ENCODE measurements at places on chromosomes 4 and X.

DNA sequence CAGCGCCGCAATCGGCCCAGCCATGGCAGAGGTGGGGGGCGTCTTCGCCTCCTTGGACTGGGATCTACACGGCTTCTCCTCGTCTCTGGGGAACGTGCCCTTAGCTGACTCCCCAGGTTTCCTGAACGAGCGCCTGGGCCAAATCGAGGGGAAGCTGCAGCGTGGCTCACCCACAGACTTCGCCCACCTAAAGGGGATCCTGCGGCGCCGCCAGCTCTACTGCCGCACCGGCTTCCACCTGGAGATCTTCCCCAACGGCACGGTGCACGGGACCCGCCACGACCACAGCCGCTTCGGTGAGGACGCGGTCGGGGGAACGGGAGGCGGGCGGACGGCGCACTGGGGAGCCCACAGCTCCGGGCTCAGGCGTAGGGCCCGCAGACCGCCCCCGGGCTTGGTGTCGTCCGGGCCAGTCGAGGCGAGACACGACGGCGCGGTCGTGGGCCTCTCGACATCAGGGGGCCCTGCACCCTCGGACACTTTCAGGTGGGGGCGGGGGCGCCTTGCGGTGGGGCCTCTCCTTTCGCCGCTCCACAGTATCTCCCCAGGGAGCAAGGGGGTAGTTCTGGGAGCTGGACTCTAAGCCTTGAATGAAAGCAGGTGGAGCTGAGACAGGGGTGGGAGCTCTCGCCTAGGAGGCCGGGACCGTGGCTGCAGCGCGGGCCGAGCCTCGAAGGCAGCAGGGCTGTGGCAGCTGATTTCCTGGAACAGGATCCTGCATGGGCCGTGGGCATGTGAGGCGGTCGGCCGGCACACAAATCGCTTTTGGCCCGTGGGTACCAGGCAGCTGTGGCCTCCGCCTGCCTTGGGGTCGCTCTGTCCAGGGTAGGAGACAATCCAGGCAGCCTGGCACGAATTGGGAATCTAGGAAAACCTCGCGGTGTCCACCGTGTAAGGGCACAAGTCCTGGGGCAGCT lies 722 bp downstream of the FGF16 start:
- DNase-seq = no peak

- peak; percentile 28 for DNase-seq
Measured at GRCh38 chrX:101550362-101550750, at the start of gene ARMCX1. Gene ARMCX1 (plus strand): TSS chrX:101550547. CDS start chrX:101552931, 2,384 bp downstream.

DNA sequence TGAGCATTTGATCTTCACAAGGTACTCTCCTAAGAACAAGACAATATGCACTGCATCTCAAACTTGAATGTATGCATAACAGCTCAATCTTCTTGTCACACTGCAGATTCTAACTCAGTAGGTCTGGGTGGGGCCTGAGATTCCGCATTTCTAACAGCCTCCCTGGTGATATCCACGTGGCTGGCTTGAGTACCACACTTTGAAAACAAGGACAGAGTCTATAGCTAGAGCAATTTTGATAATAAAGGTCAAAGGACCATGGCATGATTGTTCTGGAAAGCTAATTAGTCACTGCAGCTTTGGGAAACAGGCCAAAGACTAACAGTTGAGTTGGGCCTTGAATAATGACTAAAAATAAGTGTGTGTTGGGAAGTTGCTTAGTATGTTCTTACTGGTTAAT lies 213.3 kb downstream of the GBA3 start:
- no peak for DNase-seq

DNA sequence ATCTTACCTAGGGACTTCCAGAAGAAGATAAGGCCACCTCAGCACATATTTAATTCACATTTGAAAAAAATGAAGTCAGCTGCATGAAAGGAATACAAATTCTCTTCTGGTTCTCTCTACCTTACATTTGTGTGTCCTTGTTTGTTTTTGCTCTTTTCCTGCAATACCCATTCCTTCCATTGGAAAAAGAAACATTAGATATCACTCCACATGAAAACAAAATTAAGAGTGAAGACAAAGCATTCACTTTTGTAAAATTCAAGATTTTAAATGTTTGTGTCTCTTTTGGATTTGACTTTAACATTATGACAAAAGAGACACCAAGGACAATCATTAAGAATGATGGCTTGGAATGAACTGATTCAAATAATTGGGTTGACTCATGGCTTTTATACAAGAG lies 1351.8 kb downstream of the FSTL5 start:
- no peak for DNase-seq

DNA sequence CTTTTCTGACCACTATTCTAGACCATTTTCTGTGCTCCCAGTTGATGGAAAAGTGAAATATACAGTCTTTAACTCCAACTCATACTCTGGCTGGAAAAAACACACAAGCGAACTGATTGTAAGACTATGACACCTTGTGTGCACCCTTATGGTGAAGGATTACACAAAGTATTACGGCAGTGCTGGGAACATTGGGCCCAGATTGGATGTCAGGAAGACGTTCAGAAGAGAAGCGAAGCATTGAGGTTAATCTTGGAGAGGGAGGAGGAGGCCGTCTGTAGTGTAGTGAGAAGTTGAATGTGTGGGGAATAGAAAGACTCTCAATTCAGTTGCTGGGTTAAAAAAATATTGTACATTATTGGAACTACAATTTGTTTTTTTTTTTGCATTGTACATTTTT lies 50.0 kb downstream of the GRIA2 start:
- DNase-seq = no peak

GRCh38 chr4:65416891-65417290 lies 253.4 kb downstream of the EPHA5 start:
- no peak for DNase-seq

DNA sequence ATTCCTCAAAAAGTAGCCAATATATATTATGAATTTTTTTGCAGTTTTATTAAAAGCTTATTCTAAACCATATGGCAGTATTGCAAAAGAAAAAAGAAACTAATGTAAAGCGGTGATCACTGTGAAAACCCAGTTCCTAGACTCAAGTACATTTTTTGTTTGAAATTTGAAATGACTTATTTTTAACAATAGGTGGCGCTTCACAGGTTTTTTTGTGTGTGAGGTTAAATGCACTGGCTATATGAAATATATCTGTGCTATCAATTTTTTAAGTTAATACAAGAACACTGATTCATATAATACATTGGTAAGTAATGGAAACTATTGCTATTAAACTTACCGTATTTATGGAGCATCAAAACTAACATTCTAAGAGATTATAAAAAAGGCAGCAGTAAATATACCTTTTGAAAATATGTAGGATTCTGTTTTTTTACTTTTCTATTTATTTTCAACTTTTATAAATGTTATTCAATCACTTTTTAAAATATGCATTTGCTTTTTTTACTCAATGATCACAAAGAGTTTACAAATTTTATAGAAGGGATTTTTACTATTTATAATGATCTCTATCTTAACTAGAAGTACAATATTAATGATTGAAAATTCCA lies 5.6 kb upstream of the SPRY1 start:
- DNase-seq = no peak

DNA sequence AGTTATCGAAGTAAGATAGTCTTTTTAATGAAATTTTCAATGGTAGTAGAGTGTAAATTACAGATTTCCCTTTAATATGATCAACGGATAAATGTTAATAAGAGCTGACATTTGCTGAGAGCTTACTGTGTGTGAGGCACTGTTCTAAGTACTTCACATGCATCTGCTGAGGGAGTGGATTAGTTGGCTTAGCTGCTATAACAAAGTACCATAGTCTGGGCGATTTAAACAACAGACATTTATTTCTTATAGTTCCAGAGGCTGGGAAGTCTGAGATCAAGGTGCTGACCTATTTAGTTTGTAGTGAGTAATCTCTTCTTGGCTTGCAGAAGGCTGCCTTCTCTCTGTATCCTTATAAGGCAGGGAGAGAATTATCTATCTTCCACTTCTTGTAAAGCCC lies 174.3 kb downstream of the CEP135 start:
- no peak for DNase-seq

DNA sequence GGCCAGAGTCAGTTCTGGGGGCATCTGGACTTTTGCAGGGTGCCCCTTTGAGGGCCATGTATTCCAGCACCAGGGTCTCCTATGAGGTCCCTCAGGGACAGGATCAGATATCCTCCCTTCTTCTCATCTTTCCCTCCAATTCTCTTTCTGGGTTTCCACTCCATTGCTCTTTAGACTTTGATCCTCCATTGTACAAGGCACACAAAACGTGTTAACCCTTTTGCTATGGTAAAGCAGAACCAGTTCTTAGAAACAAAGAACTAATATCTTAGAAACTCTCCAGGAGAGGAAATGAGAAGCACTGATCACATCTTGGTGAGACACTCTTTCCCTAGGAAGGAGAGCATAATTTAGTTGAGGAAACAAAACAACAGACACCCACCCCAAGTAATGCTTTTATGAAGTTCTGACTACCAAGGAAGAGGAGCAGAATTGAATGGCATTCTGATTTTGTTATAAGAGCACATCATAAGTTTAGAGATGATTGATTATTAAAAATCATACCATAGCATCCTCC lies 200.7 kb upstream of the NPY2R start:
- DNase-seq = no peak

DNA sequence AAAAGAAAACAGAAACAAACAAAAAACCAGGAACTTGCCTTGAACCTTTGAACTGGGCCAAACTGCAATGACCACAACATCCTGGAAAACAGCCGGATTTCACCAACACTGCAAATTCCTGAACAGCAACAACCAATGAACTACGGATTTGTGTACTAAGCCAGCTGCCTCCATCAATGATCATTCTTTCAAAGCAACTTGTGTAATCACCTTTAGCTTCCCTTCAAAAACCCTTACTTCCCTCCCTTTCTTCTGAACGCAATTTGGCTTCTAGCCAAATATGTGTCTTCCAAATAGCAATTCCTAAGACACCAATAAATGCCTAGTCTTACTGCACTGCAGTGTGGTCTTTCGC lies 98.5 kb upstream of the FAM47C start:
- no peak for DNase-seq

DNA sequence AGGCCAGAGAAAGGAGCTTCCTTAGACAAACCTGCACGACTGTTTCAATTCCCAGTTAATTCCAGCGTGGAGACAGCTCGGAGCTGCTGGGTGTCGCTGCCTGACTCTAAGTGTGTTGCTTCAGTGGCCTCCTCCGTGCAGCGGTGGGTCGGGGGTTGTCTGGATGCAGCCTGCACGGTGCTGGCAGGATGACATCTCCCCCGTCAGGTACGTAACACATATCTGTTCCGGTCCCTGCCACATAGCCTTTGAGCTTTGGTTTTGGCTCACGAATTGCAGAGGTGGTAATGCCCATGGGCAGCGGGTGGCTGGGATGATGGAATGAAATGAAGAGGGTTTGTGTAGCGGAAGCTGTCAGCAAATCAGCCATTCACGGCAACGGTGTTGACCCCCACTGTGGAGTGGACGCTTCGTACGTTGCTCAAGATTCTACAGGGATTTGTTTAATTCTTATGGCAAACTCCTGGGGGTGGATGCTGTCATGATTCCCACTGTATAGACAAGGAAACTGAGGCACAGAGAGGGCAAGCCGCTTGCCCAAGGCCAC lies 33.7 kb upstream of the HMX1 start:
- DNase-seq = no peak

GRCh38 chr4:89539374-89539773 lies 231.8 kb upstream of the GPRIN3 start:
- no peak for DNase-seq

- no peak for DNase-seq
Measured at GRCh38 chr4:76564123-76564915, 129.3 kb downstream of the SHROOM3 start.

DNA sequence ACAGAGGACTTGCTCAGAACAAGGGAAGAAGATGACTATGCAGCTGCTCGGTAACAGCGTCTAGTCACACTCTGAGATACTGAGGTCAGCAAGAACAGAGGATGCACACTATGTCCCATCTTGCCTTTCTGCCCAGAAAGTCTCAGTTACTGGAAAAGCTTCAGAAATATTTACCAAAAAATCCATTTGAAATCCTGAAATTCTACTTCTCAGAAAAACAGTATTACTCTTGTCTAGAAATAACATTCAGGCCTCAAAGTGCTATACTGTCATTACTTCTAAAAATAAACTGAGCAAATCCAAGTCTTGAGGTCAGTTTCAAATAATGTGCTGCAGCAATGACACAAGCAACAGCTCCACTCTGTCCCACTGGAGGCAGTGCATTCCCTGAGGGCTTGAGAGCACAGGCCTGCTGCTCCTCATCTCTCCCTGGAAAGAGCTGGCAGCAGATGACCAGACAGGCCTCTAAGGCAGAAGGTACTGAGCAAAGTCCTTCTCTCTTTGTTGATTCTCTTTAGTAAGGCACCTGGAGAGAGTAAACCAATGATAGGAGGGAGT lies 76.9 kb downstream of the CAMK2D start:
- DNase-seq = no peak

GRCh38 chrX:69197690-69198089 lies 32.4 kb upstream of the PJA1 start:
- DNase-seq = no peak

DNA sequence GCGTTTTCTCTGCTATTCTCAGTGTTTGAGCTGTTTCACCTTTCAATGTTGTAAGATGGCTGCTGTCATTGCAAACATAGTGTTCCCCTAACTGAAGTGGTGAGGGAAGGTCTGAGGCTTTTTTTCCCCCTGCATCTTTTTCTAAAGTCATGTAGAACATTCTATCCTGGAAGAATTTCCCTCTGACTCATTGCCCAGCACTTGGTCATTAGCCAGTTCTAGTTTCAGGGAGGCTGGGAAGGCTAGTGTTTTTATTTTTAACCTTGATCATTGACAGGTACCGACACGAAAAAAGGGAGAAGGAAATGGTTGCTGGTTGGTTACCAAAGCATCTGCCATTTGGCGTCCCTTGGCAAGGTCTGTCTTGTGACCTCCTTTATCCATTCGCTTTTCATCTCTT lies 6.6 kb downstream of the LANCL3 start:
- no peak for DNase-seq

- no peak for DNase-seq
Measured at GRCh38 chrX:15663439-15663838, 1.2 kb downstream of the CLTRN start.

DNA sequence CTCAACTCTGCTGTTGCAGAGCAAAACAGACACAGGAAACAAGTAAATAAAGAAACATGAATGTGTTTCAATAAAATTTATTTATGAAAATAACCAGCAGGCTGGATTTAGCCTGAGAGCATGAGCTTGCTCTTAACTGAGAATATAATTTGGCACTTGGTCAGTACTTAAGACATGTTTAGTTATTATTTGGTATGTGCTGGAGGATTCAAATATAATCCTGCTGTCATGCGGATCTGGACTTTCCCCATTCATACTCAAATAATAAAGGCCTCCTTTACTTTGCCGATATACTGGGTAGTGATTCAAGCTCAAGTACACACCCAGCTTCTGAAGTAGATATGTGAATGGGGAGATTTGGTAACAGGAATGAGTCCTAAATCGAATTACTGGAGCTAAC lies 465.5 kb upstream of the HS3ST1 start:
- DNase-seq = no peak

DNA sequence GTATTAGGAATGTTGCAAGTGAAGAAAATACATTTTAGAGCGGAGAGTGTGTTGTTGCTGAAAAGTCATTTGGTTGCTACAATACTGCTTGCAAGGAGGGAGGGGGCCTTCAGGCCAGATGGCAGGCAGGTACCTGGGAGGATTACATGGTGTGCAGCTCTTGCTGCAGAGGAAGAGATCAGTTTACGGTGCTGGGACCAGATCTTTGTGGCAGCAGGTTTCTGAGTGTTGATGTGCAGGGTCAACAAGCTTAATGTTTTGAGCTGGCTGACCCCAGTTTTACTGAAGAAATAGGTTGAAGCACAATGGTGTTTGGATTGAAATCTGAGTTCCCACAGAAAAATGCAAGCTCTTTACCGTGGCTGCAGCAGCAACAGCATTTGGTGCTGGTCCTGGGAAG lies 96.4 kb upstream of the DDIT4L start:
- DNase-seq = no peak

Data from CD4-positive, alpha-beta T cell treated with Interferon alpha-2 for 1 hour (primary cell).